GM12878 (cell line): ENCODE measurements at places on chromosomes 4 and X.

- DNase-seq, result no peak
Measured at GRCh38 chrX:13307041-13307440, 12.8 kb downstream of the ATXN3L start.

- DNase-seq, result no peak
Measured at GRCh38 chr4:108742451-108743420, 20.1 kb downstream of the ETNPPL start.

GRCh38 chr4:121344098-121344497 lies 36.7 kb downstream of the QRFPR start:
- no peak for DNase-seq

DNA sequence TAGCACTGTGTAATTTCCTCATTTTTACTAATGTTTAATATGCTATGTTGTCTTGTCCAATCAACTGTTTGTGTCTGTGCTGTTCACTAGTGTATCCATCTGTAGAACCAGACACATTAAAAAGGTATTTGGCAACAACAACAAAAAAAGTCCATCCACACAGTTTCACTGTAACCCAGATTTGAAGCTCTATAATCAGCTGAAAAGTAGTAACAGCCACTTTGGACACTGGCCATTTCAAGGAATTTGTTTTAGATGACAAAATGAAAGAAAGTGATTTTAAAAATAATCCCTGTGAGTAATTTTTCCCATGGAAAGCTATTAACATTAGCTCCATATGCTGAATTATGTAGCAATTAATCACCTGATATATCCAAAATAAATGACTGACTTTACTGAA lies 2.2 kb upstream of the FBXL5 start:
- no peak for DNase-seq

- no peak for DNase-seq
Measured at GRCh38 chrX:119423631-119424030, 24.5 kb downstream of the SLC25A43 start.

DNA sequence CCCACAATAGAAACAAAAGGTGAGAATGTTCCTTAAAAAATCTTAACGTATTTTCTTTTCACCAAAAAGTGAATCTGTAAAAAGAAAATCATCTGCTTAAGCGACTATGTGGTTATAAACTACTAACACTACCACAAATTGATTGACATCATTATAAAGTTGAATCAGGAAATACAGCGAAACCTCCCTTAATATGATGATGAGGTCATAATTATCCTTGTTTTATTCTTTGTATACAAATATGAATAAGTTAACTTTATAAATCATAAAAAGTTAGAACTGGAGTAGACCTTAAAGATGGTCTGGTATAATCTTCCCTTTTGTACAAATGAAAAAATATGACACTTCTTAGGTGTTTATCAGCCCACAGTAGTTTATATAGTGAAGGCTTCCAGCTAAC lies 35.6 kb downstream of the NFKB1 start:
- DNase-seq, result no peak
